ENCODE measurements at places on chromosomes 12 and 14.

GRCh38 chr12:101042211-101042610, 167.8 kb downstream of the SLC5A8 start:
- DNase-seq: no peak

GRCh38 chr14:100428727-100429126, 105.6 kb downstream of the SLC25A47 start:
- no peak for DNase-seq

DNA sequence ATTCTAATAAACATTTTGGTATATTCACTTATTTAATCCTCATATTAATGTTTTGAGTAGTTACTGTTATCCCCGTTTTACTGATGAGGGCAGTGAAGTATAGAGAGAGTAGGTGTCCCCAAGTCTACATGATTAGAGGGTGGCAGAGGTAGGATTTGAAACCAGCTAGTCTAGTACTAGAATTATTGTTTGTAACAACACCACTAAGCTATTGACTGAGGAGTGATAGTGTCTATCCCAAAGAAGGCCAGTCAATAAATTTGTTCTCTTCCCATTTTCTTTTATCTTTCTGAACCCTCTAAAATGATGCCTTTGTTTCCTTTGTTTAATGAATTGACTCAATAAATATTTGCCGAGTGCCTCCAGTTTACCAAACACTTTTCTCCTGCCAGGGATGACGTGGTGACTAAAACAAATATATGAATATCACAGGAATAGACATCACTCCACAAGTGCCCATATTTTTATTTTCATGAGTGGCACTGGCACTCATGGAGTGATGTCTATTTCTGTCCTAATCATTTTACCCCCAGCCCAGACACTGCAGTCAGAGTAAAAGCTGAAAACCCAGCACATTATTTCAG, 247.5 kb downstream of the SLC16A7 start:
- DNase-seq: no peak

DNA sequence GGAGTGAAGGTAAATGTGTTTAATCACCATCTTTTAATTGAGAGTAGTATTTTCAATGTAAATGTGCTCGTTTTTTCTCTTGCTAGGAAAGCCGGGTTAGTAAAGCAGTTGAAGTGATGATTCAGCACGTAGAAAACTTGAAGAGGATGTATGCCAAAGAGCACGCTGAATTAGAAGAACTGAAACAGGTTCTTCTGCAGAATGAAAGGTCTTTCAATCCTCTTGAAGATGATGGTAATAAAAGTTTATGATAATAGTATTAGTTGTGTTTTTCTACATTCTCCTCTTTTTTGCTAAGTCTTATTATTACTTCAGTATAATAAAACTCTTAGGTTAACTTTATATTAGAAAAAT, 93.9 kb downstream of the DNAI7 start:
- no peak for DNase-seq

GRCh38 chr12:130671556-130671955, 44.5 kb downstream of the RIMBP2 start:
- DNase-seq: no peak

DNA sequence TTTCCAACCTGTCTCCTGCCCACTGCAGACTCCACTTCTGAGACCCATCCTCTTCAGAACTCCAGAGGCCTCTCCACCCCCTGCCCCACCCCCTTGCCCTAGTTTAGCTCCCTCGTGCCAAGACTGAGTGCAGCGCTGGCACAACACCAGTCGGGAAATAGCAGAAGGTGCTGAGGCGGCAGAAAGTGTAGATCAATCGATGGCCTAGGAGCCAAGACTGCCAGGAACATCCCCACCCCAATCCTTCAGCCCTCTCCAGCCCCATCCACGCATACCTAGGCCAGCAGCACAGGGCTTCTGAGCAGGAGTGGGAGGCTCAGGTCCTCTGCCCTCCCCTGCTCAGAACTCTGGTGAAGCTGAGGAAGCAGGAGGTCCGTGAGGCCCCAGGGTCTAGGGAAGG, 1.1 kb downstream of the CPNE6 start:
- DNase-seq: no peak

- no peak for DNase-seq
Measured at GRCh38 chr14:73757381-73757780, 43.2 kb upstream of the PNMA1 start.

- DNase-seq: no peak
Measured at GRCh38 chr14:68791078-68791901, 1.6 kb downstream of the ZFP36L1 start.

GRCh38 chr14:63899953-63900352, 47.1 kb downstream of the SYNE2 start:
- DNase-seq: no peak

DNA sequence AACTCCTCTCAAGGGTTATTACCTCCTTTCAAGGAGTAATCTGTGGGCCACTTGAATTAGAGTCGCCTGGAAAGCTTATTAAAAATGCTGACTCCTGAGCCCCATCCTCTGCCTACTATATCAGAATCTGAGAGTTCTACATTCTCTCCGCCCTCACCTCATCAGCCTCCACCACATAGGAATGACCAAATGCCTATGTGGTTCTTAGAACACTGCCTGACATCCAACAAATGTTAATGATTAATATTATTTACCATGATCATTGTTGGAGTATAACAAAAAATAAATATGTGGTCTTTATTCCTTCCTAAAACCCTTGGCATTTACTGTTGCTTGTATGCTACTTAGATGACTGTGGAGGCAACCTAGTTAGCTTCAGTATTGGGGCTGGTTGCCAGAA, 91.9 kb downstream of the BBS10 start:
- no peak for DNase-seq

- DNase-seq: no peak
Measured at GRCh38 chr12:110234755-110235154, 46.3 kb upstream of the ATP2A2 start.

- peak; percentile 9 for DNase-seq
Measured at GRCh38 chr12:110165540-110166159, 41.5 kb downstream of the IFT81 start.

DNA sequence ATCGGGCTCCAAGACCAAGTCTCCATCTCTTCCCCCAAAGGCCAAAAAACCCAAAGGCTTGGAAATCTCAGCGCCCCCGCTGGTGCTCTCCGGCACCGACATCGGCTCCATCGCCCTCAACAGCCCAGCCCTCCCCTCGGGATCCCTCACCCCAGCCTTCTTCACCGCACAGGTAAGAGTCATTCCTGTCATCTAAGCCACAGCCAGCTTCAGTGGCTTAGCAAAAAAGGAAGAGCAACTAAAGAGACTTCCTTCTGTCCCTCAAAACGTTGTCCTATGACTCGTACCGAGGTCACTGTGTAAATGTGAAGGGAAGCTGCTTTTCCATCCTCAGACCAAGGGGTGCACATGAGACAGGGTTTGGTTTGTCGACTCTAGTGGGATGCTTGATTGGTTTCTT, 53.4 kb downstream of the ELK3 start:
- DNase-seq: no peak

DNA sequence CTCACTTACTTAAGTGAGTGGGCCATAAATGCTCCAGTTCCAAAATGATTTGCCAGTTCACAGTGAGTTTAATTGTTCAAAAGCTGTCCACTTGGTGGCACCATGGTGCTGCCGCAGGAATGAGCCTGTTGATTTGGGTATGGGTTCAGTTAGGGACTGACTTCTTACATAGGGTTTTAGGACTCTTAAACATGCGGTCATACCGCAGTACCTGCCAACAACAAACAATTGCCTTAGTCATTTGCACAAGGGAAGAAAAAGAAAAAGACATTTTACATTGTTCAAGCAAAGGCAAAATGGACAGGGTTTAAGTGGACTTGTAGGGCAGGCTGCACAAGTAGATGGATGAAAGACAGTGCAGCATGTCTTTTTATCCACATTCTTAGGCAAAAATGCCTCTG, 80.0 kb upstream of the DBX2 start:
- peak; percentile 15 for DNase-seq

DNA sequence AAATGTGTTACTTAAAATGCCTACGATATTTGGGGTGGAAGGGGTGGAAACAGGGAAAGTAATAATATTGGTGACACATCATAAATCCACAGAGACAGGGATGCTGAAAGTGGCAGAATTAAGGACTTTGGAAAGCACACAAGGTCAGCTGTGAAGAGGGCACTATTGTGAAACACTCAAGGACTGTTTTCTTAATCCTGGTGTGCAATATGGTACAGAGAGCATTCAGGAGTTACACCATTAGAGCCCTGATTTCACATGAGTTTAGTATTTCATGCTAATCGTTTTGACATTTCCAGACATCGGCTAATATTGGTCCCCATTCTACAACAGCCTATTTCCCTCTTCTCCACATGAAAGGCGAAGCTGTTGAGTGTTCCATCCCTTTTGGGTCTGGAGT, 219.2 kb downstream of the MSRB3 start:
- DNase-seq: no peak

DNA sequence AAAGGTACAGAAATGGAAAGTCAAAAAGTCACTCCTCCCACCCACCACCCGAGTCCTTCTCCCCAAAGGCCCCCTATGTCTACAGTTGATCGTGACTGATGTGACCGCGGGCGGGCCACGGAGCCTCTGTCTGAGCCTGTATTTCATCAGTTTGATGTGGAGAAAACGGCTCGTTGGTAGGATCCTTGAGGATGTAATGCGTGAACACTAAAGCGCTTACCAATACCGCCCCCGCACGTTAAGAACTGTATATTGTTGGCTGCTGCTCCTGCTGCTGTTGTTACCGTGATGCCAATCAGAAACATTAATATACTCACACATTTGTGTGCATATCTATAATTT, 24.6 kb upstream of the UBC start:
- no peak for DNase-seq

- no peak for DNase-seq
Measured at GRCh38 chr12:117508468-117508867, 147.0 kb upstream of the NOS1 start.

GRCh38 chr14:104917993-104918392, 6.7 kb upstream of the PLD4 start:
- DNase-seq: no peak

- no peak for DNase-seq
Measured at GRCh38 chr12:68264857-68265256, 11.5 kb upstream of the IL22 start.

DNA sequence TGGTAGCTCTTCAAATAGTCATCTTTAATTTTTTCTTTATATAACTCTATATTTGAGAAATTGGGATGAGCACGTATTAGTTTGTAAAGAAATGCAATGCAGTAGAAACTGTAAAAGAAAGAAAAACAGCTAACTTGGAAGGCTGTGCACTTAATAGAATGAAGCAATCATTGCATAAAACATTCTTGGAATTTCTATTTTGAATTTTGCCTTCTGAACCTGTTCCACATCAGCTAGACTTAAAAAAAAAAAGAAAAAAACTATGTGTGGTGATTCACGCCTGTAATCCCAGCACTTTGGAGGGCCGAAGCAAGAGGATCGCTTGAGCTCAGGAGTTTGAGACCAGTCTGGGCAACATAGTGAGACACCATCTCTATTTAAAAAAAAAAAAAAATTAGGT, 29.4 kb downstream of the SCN8A start:
- DNase-seq: no peak

- peak; percentile 67 for DNase-seq
Measured at GRCh38 chr14:102554821-102555819, 37.3 kb upstream of the RCOR1 start.

- peak; percentile 93 for DNase-seq
Measured at GRCh38 chr12:57093415-57094207, 4.7 kb downstream of the NAB2 start.

GRCh38 chr14:55731311-55731872, 151.4 kb downstream of the KTN1 start:
- no peak for DNase-seq

DNA sequence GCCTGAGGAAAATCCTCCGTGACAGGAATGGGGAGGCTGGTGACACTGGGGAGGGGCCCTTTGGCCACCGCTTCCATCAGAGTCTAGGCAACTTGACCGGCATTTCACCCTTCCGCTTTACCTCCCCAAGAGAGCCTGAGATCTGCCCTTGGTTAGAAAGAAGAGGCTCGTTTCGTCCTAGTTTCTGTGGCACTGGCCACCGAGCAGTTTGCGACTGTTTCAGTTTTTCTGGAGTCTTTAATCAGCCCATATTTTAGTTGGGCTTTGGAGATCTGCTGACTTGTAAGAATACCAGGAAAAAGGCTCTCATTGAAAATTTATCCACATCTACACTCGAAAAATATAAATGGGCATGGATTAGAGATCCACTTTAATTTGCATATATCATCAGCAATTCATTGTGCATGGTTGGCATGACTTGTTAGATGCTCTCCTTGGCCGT, 414 bp upstream of the ANKS1B start:
- no peak for DNase-seq

DNA sequence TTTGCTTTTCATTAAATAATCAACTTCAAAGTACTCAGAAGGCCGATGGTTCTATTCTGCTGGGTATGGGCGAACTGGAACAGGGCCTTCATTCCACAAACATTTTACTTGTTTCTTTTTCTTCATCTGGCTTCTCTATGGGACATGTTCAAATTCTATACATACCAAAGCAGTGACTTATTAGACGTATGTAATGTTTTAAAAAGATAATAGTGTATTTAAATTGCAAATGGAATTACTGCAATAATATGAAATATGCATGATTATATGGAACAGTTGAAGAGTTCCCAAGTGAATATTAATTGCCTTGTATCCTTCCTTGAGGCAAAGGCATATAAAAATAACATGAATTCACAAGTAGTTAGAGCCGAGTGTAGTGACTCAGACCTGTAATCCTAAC, 75.5 kb downstream of the FAR2 start:
- DNase-seq: no peak

- no peak for DNase-seq
Measured at GRCh38 chr12:109197327-109197726, 80.9 kb downstream of the ACACB start.

GRCh38 chr14:88868558-88869159, 44.2 kb downstream of the TTC8 start:
- DNase-seq: no peak

GRCh38 chr12:42855362-42855950, 265.9 kb upstream of the PRICKLE1 start:
- DNase-seq: no peak

DNA sequence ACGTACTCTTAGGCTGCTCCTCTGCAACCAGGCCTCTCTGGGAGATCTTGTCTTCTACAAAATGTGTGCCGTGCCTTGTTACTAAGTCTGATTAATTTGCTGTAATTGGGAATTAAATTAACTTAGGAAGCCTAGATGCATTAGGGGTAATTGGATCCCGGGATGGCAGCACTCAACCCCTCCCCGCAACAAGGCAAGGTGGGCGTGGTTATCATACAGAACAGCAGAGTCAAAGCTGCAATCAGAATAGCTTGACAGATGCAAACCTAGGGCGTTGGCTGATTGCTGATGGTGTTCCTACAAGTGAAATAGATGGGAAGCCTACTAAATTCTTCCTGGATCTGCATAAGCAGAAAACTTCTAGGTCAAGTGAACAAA, 34.5 kb upstream of the NFYB start:
- DNase-seq: no peak

- no peak for DNase-seq
Measured at GRCh38 chr14:91378930-91379578, 38.6 kb downstream of the CCDC88C start.

GRCh38 chr12:97941686-97942354, 479.2 kb downstream of the RMST start:
- DNase-seq: no peak

DNA sequence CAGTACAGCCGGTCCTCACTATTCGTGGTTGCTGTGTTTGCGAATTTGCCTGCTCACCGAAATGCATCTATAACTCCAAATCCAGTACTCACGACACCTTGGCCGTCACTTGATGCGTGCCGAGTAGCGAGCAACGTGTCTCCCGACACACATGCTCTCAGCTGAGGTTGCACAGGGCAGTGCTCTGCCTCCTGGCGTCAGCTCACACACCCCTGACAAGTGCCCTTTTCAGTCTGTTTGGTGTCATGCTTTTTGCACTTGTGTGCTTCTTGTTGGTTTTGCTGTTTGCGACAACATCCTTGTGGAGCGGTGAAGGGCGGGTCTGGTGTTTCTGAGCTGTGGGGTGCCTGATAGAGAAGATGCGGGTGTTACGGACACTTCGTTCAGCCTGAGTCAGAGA, 110.4 kb upstream of the RFLNA start:
- no peak for DNase-seq

All from GM12892 (cell line).